ENCODE measurements at places on chromosomes 5 and 9.

GRCh38 chr5:150068961-150069645 lies 17.3 kb downstream of the CSF1R start:
- DNase-seq: no peak

DNA sequence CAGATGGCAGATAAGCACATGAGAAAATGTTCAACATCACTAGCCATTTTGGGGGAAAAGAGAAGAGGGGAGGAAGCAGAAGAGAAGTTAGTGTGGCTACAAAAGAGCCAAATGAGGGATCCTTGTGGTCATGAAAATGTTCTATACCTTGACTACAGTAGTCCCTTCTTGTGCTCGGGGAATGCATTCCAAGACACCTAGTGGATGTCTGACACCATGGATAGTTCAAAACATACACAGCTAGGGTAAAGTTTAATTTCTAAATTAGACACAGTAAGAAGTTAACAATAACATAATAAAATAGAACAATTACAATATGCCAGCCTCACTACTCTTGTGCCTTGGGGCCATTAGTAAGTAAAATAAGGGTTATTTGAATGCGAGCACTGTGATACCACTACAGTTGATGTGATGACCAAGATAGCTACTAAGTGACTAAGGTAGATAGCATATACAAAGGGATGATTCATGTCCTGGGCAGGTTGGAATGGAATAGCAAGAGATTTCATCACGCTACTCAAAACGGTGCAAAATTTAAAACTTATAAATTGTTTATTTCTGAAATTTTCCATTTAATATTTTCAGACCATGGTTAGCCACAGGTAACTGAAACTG lies 344.1 kb downstream of the NR2F1-AS1 start:
- DNase-seq: no peak

- no peak for DNase-seq
These were observed 231.4 kb upstream of the TRPM3 start for GRCh38 chr9:71352837-71353236.

DNA sequence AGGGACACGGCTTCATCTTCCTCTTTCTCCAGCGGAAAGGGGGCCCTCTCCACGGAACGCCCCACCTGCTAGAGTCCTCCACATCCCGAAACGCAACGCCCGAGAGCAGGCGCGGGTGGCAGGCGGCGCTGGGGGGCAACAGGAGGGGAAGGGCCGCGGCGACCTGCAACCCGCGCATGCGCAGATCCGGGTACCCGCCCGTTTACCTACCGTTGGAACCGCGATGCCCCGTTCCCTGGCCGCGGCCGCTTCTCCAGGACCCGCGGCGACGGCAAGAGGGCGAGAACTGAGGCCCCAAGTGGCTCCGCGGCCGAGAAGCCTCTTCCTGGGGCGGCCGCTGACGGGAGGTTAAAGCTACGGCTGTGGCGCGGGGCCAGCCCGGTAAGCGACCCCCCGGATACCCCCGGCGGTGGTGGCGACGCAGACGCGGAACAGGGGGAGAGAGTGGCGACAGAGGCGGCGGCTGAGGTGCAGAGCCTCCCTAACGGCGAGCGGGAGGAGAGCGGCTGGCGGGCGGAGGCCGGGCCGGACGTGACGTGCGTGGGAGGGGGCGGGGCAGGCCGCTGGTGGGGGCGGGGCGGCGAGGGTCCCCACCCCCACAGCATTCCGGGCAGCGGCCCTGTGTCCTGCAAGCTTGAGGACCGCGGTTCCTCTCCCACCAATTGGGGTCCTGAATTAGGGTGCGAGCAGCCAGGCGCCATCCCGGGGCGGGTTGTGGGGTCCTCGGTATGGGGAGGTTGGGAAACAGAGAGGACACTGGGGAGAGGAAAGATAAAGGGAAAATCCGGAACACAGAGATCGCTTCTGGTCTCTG lies at the start of gene FAM13B:
Gene FAM13B (minus strand): TSS at position 508 of the 814 bp plus-strand sequence. CDS start 13,968 bp downstream, outside the sequence.
- DNase-seq: peak; percentile 60

- no peak for DNase-seq
These were observed 106.7 kb downstream of the MCTP1 start for GRCh38 chr5:95178046-95178651.
